Thoracic aorta (tissue), 2 donors: ENCODE measurements at places on chromosomes 2 and 18. TPM values are rescaled to one million over a fixed set of nuclear protein-coding genes. Genes with fewer than 3 reads are reported as not detected.

Gene TWIST2
- 41.4 TPM for total RNA-seq

Gene SP100
- total RNA-seq, result 193 TPM

DNA sequence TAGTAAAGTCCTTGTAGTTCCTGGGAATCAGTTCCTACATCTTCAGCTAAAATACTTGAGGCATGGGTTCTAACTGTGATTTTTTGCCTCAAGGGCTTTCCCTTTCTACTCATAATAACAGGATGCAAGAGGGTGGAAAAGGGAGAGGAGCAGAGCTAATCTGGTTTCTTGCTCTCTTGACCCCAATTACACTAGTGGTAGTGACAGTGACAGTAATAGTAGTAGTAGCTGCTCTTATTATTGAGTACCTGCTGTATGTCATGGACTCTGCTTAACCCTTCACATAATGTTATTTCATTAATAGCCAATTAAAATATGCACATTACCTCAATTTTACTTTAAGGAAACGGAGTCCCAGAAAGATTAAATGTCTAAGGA lies 214.8 kb upstream of the HNRNPA3 start:
- no peak for DNase-seq

Gene AQP12A
- total RNA-seq, result not detected

DNA sequence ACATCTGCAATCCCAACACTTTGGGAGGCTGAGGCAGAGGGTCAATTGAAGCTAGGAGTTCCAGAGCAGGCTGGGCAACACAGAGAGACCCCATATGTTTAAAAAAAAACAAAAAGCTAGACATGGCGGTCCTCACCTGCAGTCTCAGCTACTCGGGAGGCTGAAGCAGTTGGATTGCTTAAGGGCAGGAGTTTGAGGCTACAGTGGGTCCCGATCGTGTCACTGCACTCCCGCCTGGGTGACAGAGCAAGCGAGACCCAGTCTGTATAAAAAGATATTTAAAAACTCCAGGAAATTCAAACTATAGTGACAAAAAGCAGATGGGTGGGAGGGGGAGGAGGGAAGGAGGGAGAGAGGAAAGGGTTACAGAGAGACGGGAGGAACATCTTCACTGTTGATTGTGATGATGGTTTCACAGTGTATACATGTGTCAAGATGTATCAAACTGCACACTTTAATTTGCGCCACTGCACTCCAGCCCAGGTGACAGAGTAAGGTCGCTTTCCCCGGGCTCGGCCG lies 942 bp upstream of the ZNF236 start:
- no peak for DNase-seq

DNA sequence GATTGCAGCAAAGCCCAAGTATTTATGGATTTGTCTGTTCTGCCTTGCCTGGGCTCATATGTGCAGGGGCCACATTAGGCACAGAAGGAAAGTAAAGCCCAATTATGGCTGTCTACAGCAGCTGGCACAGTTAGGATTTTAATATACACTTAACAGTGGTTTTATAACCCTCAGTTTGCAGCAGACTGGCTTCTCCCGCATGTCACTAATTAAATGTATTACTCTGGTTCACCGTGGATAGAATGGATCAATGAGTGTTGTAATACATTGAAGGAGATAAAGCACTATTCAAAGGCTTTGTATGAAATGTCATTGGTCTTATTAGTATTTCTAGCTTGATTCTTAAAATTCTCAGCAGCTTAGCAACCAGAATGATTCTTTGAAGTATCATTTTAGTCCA lies 320.2 kb downstream of the KCNS3 start:
- no peak for DNase-seq

Gene ALLC
- total RNA-seq, result not detected

- no peak for DNase-seq
Measured at GRCh38 chr18:11948852-11949523, 32.3 kb upstream of the IMPA2 start.

Gene TUBB8B
- not detected for total RNA-seq

DNA sequence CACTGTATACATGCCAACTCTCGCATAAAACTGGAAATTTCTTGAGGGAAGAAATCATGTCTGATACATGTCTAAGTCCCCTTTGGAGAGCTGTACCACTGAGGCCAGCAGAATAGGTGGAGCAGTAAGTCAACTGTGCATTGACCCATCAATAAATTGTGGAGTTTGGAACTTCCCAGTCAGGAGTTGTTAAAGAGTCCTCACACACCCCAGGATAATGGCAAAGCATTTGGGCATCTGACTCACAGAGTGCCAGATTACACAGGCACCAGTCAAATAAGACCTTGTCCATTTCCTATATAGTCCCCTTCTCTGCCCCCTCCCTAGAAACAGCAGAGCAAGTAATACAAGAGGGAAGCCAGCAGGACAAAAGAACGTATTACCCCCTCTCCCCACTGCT lies 10.4 kb downstream of the VSNL1 start:
- no peak for DNase-seq

Gene RPRM
- not detected for total RNA-seq

GRCh38 chr18:35683021-35683420 lies 101.5 kb downstream of the GALNT1 start:
- DNase-seq, result no peak

DNA sequence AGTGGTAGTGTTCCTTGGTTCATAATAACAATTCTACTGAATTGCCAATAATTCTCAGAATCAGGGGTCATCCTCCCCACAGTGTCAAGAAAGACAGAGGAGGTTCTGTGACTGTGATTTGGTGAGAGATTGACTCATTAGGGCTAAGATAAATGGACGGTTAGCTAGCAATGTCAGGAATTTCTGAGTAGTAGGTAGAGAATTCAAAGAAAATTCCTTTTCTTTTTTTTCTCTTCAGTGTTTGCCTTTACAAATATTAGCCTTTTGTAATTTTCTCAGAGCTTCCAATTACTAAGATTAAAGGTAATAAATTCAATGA lies 16.8 kb upstream of the CRIM1 start:
- no peak for DNase-seq

DNA sequence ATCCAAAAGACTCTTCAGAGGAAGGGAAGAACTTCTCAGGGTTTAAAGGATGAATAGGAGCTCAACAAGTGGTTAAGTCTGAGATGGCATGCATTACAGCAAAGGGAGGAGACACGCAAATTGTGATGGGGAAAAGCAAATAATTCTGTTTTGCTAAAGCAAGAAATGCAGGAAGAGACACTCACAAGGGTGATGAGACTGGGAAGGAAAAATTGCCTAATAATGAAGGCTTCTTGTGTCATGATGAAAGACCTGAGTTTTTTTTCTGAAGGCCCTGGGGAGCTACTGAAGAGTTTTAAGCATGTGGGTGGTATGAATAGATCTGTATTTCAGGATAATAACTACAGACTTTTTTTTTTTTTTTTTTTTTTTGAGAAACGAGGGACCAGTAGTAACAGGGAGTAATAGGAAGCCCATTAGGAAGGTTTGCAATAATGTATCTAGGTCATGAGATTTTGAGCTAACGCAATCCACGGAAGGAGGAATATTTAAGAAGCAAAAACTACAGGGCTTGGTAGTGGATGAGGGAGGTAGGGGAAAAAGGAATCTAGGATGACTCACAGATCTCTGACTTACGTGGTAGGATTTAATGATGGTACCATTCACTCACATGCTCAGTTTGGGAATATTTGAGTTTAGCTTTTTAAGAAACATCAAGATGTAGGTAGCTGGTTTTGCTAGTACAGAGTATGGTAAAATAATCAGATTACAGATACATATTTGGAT lies 16.0 kb upstream of the SERPINB3 start:
- no peak for DNase-seq

GRCh38 chr2:191666732-191667131 lies 11.2 kb upstream of the NABP1 start:
- DNase-seq, result no peak

DNA sequence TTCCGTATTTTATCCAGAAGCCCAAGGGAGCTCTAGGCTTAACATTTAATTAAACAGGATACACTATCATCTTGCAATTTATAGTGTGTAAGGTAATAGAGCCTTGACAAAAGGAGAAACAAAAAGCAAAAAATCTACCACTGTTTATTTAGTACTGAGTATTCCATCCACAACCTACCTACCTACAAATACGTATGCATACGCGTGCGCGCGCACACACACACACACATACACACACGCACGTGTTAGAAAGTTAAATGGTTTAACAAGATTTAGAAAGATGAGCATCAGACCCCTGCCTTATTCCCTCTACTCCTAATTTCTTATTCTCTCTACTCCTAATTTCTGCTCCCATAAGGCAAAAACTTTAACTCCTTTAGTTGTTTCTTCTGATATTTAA lies 14.6 kb upstream of the ACTR2 start:
- no peak for DNase-seq

- no peak for DNase-seq
Measured at GRCh38 chr18:58535340-58536201, 93.3 kb downstream of the ALPK2 start.

Gene REG3G
- total RNA-seq, result not detected

- no peak for DNase-seq
Measured at GRCh38 chr2:238167761-238168160, 9.0 kb downstream of the ERFE start.

- DNase-seq, result no peak
Measured at GRCh38 chr2:16405551-16405950, 260.1 kb downstream of the CYRIA start.

DNA sequence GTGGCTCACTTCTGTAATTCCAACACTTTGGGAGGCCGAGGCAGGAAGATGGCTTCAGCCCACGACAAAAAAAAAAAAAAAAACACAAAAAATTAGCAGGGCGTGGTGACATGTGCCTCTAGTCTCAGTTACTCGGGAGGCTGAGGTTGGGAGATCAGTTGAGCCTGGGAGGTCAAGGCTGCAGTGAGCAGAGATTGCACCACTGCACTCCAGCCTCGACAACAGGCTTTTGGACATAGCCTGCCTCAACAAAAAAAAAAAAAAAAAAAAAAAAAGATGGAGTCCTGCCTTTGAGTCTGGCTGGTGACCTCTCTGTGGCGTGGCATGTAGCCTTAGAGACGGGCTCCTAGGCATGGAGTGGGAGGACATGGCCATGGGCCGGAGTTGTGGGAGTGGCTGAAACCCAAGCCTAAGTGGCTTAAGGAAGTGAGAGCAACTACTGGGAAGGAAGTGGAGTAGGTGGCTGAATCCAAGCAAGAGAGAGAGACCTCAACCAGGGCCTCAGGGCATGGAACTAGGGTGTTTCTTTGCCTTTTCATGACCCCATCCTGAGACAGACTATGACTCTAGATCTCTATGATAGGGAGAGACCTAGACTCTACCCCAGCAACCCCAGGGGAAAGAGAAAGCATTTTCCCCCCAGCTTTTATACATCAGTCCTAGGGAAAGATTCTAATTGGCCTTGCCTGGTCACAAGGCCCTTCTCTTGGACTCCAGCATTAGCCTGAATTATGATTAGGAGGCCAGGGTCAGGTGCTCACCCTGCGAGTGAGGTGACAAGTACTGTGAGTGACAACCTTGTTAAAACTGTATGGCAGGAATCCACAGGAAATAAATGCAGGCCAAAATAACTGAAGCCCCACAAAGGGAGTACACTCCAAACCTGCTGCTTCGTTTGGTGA lies 34.2 kb downstream of the NPAS2 start:
- no peak for DNase-seq

Gene HOXD11
- total RNA-seq, result not detected

Gene UBXN4
- 126 TPM for total RNA-seq

DNA sequence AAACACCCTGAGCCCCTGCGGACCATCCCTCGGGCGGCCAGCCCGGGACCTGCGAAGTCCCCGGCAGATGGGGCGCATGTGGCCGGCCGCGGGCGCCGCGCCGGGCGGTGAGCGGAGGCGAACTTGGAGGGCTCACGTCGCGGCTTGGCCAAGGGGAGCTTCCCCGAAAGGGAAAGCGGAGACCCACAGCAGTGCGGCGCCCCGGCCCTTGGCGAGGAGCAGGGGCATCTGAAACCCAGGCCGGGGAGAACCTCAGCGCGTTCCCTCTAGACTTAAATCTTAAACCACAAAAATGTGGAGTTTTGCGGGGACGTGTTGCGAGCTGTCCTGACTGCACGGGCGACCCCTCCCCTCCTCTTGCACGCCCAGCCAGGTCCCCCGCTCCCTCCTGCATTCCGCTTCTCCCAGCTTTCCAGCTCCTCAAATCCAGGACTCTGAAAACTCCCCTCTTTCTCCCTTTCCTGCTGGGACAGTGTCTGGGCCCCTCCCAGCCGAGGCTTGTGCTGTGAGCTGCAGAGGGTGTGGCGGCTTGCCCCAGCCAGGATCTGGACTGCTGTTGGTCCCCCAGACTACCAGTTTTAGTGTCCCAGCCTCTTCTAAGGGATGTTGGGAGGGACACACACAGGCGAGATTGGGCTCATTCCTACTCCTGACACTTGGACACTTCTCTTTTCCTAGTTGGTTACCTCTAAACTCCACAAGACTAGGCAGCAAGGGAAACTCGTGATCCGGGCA lies 1.3 kb downstream of the FMNL2 start:
- DNase-seq, result peak; percentile 19

Gene SP5
- not detected for total RNA-seq

GRCh38 chr2:113876503-113877387 lies 13.1 kb upstream of the ACTR3 start:
- no peak for DNase-seq

Gene SDC1
- total RNA-seq, result 9.6 TPM

DNA sequence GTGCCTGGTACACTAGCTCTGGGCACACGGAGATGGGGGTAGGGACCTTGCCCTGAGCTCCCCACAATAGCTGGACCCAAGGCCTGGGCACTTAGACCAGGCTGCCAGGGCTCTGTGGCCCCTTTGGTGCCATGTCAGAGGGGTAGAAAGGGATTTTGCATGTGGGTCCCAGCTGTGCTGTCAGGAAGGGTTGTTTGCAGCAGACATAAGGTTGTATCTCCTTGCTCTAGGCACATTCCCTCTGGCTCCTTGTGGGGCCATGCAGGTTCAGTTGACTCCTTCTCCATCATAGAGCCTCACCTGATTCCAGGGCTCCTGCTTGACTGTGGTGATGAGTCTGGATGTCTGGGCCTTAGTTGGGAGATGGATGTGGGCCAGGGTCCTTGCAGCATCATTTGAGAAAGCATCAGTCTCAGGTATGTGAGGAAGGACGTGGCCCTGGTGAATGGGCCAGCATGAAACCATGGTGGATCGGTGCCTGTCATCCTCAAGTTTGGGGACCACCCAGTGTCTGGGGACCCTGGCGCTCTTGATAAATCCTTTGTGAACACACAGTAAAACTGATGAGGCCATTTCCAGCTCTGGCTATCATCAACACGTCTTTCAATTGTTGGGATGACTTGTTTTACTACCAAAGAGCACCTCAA lies 461.9 kb upstream of the HS6ST1 start:
- no peak for DNase-seq

Gene ABCG8
- not detected for total RNA-seq

- DNase-seq, result no peak
Measured at GRCh38 chr2:187461294-187462261, 13.5 kb upstream of the CALCRL start.

Gene HOXD13
- not detected for total RNA-seq

GRCh38 chr18:70469916-70470315 lies 181.1 kb downstream of the SOCS6 start:
- DNase-seq, result no peak
